H9 (cell line): ENCODE measurements at places on chromosomes 6 and 20. TPM values are rescaled to one million over a fixed set of nuclear protein-coding genes. Genes with fewer than 3 reads are reported as not detected.

CST7 gene
- not detected in 2 replicates for total RNA-seq

AKIRIN2 gene
- total RNA-seq = 75.7 and 75.9 TPM in 2 replicates

ENPP5 gene
- total RNA-seq = 4.6 and 5.1 TPM in 2 replicates

RIMS4 gene
- 15.5 and 16.3 TPM in 2 replicates for total RNA-seq

PACRG gene
- total RNA-seq = 0.26 TPM in 2 replicates

MPIG6B gene
- not detected in 2 replicates for total RNA-seq

ZSCAN31 gene
- 3.6 and 7.1 TPM in 2 replicates for total RNA-seq

PSMB8 gene
- total RNA-seq = 17.6 and 19.1 TPM in 2 replicates

BPIFA1 gene
- total RNA-seq = not detected in 2 replicates
